ENCODE measurements at places on chromosomes 12 and 14.

DNA sequence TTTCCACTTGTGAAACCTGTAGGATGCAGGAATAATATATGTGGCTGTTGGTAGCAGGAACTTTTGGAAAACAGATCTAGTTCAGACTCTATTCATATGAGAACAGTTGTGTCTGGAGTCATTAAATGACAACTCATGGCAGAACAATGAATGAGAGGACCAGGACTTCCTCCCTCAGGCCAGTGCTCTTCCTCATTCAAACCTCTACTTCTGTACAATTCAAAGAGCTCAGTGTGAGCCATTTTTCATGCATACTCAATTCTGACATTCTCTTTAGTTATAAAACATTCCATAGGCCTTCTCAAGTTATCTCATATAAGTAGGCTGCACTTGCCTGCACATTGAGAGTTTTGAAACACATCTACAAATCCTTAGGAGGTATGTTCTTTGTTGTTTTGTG, 1526.6 kb upstream of the FLRT2 start:
- DNase-seq: no peak

DNA sequence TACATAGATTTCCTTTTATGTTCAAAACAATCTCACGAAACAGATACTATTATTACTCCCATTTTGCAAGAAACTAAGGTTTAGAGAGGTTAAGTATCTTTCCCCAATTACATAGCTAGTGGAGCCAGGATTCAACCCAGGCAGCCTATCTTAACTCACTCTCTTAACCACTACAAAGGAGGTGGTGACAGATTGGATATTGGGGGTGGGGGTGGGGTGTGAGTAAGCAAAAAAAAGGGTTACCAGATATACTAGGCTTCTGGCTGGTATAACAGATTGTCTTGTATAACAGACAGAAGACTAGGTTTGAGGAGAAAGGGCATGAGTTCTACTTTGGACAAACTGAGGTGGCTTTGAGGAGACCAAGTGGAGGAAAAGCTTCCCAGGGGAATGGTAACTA, 2.1 kb downstream of the GMFB start:
- no peak for DNase-seq

DNA sequence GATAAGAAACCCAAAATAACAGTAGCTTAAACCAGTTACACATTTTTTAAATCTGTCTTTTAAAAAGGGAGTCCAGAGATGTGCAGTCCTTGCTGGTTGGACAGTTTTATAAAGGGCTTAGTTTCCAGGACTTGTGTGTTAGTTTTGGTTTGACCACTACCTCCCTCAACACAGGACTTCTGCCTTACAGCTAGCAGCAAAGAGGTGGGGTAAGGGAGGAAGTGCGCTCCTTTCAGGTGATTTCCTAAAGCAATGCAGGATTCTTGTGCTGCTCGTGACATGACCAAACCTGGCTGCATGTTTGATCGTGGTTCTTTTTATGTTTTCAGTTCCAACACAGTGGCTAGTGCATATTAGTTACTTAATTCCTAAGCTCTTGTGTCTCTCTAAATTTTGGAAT, 266.2 kb downstream of the TMTC2 start:
- DNase-seq: no peak

DNA sequence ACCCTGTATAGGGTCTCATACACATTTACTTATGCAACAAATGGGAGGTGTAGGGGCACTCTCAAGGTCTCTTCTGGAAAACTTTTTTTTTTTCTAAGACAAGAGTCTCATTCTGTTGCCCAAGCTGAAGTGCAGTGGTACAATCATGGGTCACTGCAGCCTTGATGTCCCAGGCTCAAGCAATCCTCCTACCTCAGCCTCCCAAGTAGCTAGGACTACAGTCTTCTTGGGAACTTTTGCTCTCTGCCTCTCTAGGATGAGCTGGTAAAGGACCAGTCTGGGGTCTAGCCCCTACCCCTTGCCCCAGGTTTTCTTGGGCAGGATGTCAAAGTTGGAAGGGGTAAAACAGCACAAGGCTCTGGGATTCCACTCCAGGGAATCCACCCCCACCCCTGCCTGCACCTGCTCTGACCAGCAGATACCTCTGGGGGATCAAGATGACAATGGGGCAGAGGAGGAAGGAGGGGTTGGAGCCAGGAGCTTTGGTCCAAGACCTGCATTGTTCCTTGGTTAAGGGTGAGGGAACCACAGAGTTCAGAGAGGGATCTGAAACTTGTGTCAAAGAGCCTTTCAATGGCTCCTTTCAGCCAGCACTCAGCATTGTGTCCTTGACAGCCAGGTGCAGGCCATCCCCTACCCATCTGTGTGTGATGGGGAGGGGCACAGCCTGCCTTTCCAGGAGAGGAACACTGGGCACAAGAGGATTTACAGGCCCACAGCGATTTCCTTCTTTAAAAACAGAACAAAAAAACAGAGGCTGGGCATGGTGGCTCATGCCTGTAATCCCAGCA, 12.2 kb downstream of the CTDSP2 start:
- no peak for DNase-seq

DNA sequence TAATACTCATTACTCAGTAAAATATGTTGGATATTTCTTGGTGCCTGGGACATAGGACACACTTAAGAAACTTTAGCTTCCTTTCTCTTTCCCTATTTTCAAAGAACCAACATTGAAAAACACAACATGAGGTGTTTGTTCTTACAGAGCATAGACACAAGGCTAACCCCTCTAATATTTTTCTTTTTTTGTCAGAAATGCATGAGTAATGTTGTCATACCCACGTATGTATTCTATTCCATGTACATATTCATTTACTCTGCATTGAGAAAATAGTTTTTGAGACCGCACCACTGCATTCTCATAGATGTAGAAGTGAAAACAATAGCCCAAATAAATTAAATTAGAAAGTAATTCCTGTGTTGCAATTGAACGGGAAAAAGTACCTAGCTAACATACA, 13.0 kb downstream of the PAX9 start:
- no peak for DNase-seq

DNA sequence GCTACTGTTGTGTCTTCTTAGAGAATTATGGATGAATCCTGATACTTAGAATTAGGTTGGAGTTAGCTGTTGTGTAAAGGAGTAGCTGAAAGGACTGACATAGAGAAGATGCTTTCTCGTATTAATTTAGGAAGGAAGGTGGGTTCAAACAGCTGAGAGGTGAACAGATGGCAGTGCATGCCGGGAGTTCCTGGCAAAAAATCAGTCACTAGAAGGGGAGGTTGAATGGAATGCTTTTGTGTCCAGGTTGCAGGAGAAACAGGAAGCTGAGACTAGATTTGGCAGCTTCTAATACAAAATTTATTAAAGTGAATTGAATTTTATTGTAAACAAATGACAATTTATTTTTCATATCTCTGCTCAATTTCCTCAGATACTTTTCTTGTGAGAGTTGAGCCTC, 70.8 kb downstream of the BTG1 start:
- no peak for DNase-seq

- DNase-seq: no peak
Measured at GRCh38 chr12:42135259-42135814, 9.3 kb downstream of the GXYLT1 start.

- DNase-seq: no peak
Measured at GRCh38 chr14:61564618-61565091, 130.7 kb upstream of the HIF1A start.

- peak; percentile 98 for DNase-seq
Measured at GRCh38 chr14:90419200-90419599, 22.4 kb downstream of the CALM1 start.

GRCh38 chr12:9646794-9647781, 22.4 kb upstream of the CLEC2D start:
- no peak for DNase-seq

DNA sequence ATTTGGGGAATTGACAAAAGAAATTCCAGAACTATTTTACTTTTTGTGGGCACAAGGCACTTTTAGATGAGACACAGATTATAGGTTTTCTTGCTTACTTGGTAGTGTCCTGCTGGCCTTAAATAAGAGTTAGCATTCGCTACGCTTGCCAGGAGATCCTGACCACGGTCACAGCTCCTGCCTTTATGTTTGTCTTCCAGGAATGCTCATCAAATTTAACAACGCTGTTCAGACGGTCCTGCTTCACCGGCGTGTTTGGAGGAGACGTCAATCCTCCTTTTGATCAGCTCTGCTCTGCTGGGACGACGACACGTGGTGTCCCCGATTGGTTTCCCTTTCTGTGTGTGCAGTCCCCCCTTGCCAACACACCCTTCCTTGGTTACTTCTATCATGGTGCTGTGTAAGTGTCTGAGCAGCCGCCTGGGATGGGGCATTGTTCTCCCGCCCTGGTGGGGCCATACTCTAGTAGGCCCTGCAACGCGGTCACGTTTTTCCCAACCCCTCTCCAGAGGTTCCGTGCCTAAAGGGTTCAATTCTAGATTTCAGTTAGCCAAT, 15.8 kb downstream of the TCTN2 start:
- DNase-seq: no peak
